ENCODE measurements at places on chromosomes 2 and 18.

DNA sequence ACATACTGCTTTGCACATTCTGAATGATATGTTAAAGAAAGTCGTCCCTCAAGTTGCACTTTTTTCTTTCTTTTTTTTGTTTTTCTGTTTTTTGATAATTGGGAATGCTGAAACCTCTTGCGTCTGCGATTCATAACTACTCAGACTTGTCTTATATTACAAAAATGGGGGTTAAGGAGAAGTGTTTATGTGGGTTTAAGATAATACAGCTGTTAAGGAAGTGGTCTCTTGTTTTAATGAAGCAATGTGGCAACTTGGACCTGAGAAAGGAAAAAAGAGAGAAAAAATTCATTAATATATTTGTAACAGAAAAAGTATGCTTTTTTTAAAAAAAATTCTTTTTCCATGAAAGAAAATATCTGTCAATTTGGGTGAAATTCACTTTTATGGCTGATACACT, 268.5 kb upstream of the CCDC68 start:
- DNase-seq = no peak

- no peak for DNase-seq
Measured at GRCh38 chr2:109032229-109032820, 43.3 kb upstream of the EDAR start.

DNA sequence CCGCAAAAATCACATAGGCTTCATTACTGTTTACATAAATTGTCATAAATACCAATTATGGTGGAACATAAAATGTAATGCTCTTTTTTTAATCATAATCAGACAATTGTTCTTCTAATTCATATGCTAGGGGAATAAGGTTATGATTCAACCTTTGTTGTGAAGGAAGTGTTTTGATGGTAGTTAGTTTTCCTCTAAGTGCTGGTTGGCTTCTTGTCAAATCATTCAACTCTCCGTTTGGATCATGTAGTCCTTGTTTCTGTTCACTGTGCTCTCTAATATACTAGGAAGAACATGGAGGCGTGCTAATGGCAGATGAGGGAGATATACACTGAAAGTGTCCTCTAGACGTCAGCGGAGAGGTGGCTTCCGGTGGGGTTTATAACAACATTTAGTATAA, 1938.0 kb upstream of the PIK3C3 start:
- no peak for DNase-seq

DNA sequence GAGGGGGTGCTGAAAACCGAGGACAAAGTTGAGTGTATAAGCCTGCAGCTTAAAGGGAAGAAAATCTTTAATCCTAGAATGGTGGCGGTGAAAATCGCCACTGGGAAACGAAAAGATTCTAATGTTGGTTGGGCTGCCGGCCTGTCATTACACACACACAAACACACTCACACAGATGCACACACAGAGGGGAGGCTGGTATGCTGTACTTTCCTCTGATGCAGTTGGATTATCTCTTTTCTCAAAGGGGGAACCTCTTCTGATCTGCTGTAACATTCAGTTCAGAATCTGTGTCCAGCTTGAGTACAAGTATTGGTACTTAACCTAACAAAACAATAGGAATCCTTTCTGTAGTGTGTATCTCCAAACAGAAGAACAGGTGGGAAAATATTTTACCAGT, 39.0 kb downstream of the ANXA4 start:
- no peak for DNase-seq

- DNase-seq = no peak
Measured at GRCh38 chr2:6917761-6918421, 679 bp downstream of the RNF144A start.

DNA sequence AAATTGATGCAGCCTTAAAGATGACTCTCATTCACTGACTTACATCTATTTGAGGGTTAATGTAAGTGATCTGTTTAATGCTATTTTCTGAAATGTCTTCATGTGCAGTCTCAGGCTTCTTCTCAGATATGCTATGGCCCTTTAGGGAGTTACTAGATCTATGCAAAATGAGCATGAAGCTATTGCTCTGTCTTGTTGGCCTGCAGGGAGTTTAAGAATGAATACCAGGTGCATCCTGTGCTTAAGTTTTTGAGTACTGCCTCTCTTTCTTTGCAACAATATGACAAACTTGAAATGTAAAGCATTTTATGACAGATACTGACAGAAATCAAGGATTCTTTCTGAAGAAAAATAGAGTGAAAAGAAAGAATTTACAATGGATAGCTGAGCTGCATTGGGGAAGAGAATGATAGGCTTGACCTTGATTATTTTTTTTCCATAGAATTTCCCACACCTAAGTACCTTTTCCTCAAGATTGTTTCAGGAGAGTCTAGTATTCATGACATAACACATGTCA, 1058.3 kb upstream of the TMEFF2 start:
- DNase-seq = no peak

Data from fibroblast of skin of back (primary cell).